Stimulated activated naive CD8-positive, alpha-beta T cell treated with anti-CD3 and anti-CD28 coated beads, Interleukin-15, amount 100 ng/mL, for 72 hours (primary cell): ENCODE measurements at places on chromosomes 5 and 9.

DNA sequence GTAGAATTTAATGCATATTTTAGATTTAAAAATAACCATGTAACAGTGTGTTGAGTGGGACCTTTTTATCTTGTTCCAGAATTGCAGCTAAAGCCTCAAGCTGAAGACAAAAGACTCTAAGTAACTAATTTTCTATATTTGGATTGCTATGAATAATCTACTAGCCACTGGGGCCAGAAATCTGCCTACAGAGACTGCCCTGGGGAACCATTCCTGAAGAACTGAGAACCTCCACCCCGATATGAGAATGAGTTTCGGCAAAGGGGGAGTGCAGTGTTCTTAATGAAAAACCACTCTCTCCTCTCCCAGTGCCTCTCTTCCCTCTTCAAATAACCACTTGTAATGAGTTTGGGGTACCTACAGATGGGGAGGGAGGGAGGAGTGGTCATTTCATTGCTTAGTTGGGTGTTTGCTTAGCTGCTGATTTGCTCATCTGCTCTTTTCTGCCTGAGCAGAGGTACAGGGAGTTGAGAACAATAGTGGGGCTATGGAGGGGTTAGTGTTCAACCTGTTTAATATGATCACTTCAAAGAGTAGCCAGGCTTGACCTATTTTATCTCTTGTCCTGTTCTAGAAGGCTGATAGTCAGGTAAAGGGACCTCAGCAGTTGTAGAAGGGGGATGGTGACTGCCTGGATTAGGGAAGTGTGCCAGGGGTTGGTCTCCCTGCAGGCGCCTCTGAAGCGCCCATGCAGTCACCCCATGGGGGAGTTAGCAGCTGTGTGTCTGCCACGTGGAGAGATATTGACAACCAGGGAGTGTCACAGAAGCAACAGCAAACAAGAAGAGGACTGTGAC is 47.7 kb downstream of the ATG10 start:
- DNase-seq = no peak

- no peak for DNase-seq
These were observed 41.5 kb downstream of the SVEP1 start for GRCh38 chr9:110537841-110538646.

- no peak for DNase-seq
These were observed 22.3 kb upstream of the ALDH1B1 start for GRCh38 chr9:38370176-38370575.

DNA sequence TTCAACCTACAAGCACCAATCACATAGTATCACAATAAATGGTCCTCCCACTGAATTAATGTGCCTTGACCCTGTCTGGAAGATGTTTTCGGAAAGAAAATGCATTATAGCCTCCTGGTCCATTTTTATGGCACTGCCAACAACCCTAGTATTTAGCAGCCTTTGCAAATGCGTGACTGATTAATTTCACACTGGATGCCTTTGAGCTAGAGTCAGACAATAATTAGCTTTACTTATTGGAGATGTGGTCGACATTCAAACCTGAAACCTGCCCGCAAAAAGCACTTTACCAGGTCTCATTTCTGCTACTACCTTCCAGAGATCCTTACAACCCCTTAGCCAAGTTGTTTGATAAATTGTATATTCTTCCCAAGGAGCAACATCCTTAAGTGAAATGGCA is 119.3 kb upstream of the DPYSL3 start:
- no peak for DNase-seq

DNA sequence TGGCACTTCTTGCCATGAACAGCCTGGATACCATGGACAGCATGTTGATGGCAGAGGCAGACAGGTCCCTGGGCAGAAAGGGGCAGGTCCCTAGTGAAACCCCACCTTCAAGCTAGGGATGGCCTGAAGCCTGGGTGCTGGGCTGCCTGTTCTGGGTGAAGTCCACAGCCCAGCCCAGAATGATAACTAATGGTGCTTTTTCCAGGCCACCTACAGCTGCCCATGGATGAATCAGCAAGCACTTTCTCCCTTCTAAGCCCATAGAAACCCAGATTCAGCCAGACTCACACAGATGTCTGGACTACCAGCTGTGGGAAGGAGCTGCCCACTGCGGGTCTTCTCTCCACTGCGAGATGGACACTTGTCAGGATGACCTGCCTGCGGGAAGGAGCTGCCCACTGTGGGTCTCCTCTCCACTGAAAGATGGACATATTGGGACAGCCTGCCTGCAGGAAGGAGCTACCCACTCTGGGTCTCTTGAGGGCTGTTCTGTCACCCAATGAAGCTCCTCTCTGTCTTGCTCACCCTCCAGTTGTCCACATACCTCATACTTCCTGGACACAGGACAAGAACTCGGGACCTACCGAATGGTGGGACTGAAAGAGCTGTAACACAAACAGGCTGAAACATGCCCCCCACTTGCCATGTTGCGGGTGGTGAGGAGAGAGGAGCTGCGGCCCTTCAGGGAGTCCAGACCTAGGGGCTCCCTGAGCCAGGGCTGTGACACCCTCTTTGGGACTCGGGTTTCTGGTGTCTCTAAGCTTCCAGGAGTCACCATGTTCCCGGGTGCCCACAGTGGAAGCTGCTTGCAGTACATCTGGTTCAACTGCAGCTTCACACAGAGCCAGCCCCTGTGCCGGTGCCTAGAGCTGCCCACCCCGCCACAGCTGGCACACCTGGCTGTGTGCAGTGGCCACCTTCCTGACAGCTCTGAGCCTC is 60.7 kb upstream of the SYNPO start:
- no peak for DNase-seq

- DNase-seq = peak; percentile 0
These were observed 83.6 kb downstream of the LMX1B start for GRCh38 chr9:126697330-126697729.

- no peak for DNase-seq
These were observed 11.0 kb upstream of the MTMR12 start for GRCh38 chr5:32323741-32324140.

GRCh38 chr9:81113453-81114124 is 575.8 kb downstream of the TLE1 start:
- DNase-seq = no peak

GRCh38 chr5:139642891-139643871 is 5.0 kb upstream of the CXXC5 start:
- peak; percentile 2 for DNase-seq

- no peak for DNase-seq
These were observed at the start of gene ADGRD2 for GRCh38 chr9:124450241-124450924. ADGRD2 (plus strand) TSS chr9:124450451; CDS start chr9:124451667, 1,216 bp downstream.

- DNase-seq = no peak
These were observed 66.4 kb downstream of the SLCO4C1 start for GRCh38 chr5:102229685-102230084.

- no peak for DNase-seq
These were observed 6.9 kb upstream of the UBAC1 start for GRCh38 chr9:135968083-135968476.

- DNase-seq = no peak
These were observed 102.3 kb downstream of the EPB41L4A start for GRCh38 chr5:112316731-112317130.

GRCh38 chr9:101462558-101462957 is 27.0 kb upstream of the ALDOB start:
- DNase-seq = no peak

GRCh38 chr9:136174779-136175615 is 29.9 kb downstream of the LHX3 start:
- no peak for DNase-seq

- DNase-seq = no peak
These were observed 141.9 kb downstream of the SPATA31D1 start for GRCh38 chr9:82130331-82131042.

GRCh38 chr9:136007934-136008692 is 46.9 kb upstream of the UBAC1 start:
- no peak for DNase-seq

DNA sequence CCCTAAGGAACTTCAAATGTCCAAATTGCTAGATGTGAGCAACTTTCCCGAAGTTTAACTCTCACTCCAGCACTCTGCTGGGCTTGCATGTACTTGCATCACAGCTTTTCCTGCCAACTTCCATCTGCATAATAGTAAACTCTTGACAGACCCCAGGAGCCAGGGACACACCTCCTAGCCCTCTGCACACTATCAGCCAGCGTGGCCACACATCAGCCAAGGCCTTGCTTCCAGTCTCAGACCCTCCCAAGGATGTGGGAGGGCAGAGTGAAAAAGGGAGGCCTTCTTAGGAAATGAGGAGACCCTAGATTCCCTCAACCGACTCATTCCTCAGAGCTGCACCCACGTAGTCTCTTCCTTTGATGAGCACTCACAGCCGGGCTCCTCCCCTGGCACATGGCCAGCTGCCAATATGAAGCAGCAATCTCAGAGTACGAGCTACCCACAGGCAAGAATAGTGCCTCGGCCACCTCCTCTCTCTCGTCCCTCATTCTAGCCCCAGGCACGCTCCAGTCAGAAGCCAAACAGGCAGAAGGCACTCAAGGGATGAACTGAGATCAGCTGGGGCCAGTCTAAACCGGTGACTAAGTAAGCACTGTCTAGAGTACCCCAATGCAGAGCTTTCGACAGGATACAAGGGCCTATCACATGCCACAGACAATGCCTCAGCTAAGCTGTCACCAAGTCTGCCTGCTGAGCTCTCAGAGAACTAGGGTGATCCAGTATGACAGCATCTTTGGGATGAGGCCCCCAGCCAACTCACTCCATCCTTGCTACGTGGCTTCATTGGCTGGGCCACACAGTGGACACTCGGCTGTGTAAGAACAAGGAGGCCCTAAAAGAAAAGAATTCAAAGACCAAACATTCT is 2.3 kb downstream of the P4HA2 start:
- DNase-seq = no peak

DNA sequence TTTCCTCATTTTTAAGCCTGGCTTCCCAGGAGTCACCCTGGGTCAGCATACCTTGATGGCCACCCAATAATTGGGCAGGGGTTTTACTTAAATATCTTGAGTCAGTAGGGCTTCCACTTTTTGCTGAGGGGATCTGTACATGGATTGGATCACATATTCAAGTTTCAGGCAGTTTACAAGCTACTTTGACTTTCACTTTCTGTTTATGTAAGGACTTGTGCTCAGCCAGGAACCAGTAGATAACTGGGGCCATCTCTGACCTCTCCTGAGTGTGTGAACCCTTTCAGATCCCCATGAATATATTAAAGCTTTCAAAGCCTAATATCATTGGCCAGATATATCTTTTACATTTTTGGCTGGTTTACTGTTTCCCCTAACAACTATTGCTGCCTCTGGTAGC is 45.1 kb downstream of the SLCO6A1 start:
- no peak for DNase-seq

DNA sequence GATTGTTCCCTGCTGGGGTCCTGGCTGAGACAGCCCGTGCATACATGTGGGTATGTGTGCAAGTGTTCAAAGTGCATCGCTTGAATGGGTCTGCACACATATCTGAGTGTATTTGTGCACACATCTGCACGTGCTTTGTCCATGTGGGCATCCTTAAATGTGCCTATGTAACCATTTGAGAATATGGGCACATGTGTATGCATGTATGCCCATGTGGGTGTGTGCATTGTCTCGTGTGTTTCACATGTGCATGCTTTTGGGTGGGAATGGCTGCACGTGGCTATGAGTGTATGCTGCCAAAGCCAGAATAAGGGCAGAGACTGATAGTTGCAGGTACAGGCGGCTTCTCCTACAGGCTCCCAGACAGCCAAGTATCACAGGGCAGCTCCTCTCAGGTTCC is 107.3 kb downstream of the LHX2 start:
- DNase-seq = no peak

- DNase-seq = no peak
These were observed 35.6 kb downstream of the WWC1 start for GRCh38 chr5:168327019-168327421.

- DNase-seq = no peak
These were observed 275.6 kb downstream of the CETN3 start for GRCh38 chr5:90133941-90134340.
